ENCODE measurements at places on chromosomes 4 and X.
A peak's percentile ranks its signal among the peaks of the same experiment; 100 is the strongest.

GRCh38 chr4:8372506-8372905 lies 68.0 kb downstream of the ACOX3 start:
- DNase-seq, result no peak

DNA sequence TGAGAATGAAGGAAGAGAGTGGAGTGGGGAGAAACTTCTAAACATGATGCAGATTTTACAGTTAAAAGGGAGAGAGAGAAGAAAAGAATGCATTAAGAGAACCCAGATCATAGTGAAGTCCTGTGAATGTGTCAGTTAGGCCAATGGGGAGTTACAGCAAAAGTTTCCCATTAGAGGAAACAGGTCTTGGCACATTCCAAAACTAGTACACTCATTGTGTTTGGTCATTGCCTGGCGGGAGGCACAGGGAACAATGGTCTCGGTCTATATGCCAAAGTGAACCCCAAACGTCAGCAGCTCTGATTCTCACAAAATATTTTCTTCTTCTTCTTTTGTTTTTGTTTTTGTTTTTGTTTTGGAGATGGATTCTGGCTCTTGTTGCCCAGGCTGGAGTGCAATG lies 284.5 kb upstream of the CTSO start:
- DNase-seq, result no peak

- no peak for DNase-seq
Observed at GRCh38 chrX:46953597-46953996, 41.4 kb downstream of the JADE3 start.

- DNase-seq, result no peak
Observed at GRCh38 chrX:131918839-131919238, 104.3 kb upstream of the STK26 start.

GRCh38 chr4:145552181-145552822 lies 66.9 kb upstream of the MMAA start:
- no peak for DNase-seq

DNA sequence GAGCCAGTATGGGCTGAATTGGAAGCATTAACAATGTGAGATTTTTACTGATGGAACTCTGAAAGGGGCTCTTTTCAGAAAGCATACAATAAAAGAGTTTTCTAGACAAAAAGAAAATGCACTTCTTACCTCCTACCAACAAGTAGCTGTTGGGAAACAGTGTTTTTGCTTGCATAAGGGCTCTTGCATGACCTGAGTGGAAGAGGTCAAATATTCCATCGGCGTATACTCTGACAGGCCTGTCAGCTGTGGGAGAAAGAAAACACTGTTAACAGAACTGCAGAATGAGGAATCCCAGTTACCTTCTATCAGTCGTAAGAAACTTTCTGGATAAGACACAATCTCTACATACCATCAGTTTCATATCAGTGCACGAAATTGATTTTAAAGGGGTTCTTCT lies 39.5 kb downstream of the PCYT1B start:
- no peak for DNase-seq

GRCh38 chr4:2843941-2844584 lies 419 bp downstream of the ADD1 start:
- no peak for DNase-seq

DNA sequence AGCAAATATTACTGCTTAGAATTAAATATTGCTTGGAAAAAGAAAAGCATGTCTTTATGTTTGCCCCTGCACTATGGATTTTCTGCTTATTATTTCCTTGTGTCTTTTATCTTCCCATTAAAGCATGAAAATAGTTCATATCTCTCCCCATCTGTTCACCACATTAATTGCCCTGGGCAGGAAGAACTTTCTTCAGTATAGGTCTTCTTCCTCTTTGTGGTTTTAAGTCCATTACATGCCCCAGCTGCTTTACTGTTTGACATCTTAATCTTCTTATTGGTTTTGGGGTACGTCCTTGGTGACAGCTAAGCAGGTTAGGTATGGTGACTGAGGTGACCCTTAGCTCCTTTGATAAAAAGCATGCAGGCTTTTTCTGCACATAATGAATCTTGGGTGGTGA lies 157.3 kb downstream of the AASDH start:
- DNase-seq, result no peak

- DNase-seq, result no peak
Observed at GRCh38 chrX:65990702-65991101, 49.2 kb downstream of the VSIG4 start.

DNA sequence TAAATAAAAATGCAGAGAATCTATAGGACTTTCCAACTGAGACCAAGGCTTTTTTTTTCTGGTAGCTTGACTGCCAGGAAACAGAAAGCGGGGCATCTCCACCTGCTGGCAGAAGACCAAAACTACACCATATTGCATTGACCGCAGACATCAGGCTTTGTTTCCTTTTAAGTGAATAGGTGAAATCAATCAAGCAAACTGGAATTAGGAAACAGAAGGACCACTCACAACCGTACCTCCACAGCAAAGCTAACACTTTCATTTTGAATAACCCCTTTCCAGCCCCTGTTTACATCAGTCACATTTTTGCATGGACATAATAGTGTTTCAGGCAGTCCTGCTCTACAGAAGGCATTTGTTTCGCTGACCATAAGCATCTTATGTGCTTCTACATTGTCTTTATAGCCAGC lies 218.2 kb downstream of the IDS start:
- DNase-seq, result peak; percentile 25

DNA sequence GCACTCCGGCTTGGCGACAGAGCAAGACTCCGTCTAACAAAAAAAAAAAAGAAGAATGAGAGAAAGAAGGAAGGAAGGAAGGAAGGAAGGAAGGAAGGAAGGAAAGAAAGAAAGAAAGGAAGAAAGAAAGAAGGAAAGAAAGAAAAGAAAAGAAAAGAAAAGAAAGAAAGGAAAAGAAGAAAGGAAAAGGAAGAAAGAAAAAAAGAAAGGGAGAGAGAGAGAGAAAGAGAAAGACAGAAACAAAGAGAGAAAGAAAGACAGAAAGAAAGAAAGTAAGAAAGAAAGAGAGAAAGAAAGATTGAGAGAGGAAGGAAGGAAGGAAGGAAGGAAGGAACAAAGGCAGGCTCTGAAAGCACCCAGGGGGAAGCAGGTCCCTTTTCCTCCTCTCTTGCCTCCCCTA lies 336.6 kb upstream of the GATB start:
- DNase-seq, result no peak

DNA sequence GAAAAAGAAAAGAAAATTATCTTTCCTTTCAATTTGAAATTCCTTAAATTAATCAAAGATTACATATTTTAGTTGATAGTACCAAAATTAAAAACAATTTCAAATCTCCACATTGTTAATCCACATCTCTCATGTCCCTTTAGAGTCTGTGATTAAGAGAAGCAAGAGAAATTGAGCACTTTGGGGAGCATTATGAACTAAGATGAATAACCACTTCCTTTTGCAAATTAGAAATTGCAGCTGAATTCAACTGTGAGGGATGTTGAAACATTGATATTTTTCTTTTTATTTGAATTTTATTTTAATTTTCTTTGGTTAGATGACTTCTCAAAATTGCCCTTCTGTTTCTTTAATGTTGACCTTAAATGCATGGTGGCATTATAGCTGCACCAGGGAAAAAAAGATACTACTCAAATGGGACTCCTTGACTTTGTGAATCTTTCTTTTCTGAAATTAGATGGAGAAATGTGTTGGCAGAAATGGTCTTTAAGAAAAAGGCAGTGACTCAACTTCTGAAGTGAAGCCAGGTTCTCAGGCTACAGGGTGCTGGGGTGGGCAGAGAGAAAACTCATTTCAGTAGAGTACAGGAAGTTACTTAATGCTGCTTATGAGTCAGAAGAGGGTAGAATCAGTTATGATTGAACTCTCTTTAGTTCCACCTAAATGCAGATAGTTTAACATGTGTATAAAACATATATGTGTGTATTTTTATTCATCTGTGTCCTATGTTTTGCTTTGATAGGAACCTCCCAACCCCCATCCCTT lies 92.0 kb upstream of the TNIP3 start:
- peak; percentile 65 for DNase-seq

GRCh38 chr4:39846120-39846519 lies 131.6 kb downstream of the PDS5A start:
- DNase-seq, result no peak

DNA sequence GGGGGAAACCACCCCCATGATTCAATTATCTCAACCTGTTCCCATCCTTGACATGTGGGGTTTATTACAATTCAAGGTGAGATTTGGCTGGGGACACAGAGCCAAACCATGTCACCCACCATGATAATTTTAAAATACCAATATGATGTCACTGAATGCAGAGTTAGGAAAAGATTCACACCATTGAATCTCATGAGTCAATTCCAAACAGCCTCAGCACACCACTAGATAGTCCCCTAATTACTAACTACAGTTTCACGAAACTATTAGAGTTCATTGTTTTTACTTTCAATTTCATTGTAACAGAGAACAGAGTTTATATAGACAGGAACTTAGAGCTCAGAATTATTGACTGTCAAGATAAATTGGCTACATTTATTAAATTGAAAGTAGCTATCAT lies 410.2 kb downstream of the FAM47A start:
- DNase-seq, result no peak

DNA sequence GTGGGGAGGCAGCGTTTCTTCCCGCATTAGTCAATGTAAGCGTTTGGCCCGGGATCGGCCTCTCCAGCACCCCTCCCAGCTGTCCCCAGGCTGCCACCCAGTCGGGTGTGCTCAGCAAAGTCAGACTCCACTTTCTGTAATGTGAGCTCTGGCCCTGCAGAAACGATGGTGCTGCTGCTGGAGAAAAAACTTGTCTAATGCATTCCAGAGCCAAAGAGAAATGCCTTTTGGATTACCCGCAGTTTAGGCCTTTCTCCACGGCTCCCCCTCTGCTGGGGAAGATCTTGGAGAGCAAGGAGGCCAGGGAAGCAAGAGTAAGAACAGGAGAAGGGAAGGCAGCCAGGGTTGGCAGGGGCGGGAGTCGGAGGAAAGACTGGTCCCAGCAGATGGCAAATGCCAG lies 55.2 kb downstream of the ELF4 start:
- DNase-seq, result no peak

DNA sequence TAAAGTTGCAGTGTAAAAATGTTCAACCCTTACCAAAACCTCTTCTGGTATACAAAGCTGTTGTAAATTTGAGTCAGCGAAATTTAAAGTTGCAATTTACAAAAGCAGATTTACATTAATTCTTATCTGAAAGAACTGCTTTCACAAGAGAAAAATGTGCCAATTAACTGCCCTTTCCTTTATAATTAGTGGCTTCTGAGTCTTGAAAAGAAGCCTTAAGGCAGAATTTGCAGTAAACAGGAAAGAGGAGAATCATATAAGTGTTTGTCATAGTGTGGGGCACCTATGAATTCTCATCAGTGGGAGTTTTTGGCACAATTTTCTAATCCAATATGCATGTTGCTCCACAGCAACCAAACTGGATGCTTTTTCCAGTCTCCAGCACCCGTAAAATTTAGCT lies 125.3 kb upstream of the GABRG1 start:
- DNase-seq, result no peak

GRCh38 chr4:5709207-5709575 lies 832 bp upstream of the EVC2 start:
- DNase-seq, result no peak

- no peak for DNase-seq
Observed at GRCh38 chr4:7244751-7245320, 52.5 kb downstream of the SORCS2 start.

- DNase-seq, result no peak
Observed at GRCh38 chrX:2320580-2321327, 180.0 kb downstream of the DHRSX start.

DNA sequence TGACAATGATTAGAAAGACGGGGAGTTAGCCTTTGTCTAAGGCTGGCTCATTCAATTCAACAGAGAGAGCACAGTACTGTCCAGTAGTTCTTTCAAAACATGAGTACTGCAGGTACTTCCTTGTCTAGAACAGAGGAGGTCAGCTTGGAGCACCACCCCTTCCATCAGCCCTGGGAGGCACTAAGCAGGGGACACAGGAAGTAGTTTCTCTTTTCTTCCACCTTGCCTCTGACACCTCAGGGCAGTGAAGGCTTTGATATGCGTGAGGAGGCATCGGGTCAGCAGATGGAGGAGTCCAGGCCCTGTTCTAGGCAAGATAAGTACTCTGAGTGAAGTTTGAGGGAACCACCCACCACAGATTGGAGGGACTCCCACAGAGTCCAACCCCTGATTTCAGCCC lies 33.1 kb downstream of the MAGEB10 start:
- no peak for DNase-seq

DNA sequence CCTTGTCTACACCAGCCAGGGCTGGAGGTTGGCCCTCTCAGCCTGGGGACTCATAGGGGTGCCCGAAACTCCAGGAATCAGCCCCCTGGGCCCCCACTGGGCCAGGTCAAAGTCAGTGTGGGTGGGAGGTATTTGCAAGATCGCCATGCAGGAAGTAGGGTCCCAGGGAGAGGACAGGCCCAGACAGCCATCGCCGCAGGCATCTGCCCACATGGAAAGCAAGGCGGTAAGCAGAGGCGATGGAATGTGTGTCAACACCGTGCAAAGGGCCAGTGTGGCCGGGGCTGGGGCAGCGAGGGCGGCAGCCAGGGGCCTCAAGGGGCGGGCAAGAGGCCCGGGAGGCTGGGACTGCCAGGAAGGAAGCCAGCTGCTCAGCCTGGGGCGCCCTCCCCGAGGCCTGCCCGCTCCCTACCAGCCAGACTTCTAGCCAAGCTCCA lies 19.3 kb upstream of the DUSP9 start:
- DNase-seq, result no peak

- DNase-seq, result no peak
Observed at GRCh38 chrX:154372612-154373022, 1.8 kb downstream of the FLNA start.

GRCh38 chrX:40298069-40298468 lies 200.3 kb upstream of the BCOR start:
- no peak for DNase-seq

GRCh38 chr4:148124512-148124911 lies 317.7 kb downstream of the NR3C2 start:
- DNase-seq, result no peak
